ENCODE measurements at places on chromosomes 11 and 22.
A peak's percentile ranks its signal among the peaks of the same experiment; 100 is the strongest.

GRCh38 chr11:55895216-55895615 lies 12.1 kb downstream of the TRIM51 start:
- no peak for DNase-seq

- no peak for DNase-seq
Measured at GRCh38 chr22:23749841-23750301, 1.0 kb downstream of the ZNF70 start.

- peak; percentile 61 for DNase-seq
Measured at GRCh38 chr11:113401718-113402117, 14.1 kb downstream of the ANKK1 start.

DNA sequence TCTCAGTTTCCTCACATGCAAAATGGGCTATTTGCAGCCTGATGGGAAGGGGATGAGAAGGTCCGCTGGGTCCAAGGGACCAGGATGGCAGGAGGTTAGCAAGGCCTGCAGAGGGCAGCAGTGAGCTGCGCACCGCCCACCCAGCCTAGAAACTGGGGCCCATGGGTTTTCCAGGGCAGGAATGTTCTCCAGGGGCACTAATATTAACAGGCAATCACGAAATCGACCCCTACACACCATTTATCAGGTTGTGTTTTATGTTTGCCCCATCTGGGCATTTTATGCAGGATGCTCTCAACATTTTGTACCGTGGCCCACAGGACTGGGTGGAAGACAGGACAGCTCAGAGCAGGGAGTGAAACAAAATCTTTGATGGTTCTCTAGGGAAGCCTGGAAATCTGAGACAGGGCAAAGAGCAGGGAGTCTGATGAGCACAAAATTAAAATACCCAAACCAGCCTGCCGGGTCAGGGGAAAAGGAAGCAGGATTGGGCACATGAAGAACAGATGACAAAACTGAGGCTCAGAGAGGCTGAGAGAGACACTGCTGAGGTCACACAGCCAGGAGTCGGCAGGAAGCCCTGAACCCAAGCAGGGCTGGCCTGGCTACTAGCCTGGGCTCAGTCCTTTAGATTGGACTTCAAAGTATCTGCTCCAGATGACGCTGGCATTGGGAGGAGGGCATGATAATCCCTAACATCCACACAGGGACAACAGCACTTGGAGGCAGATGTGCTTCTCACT lies 1.6 kb upstream of the BCR start:
- DNase-seq = peak; percentile 82

- no peak for DNase-seq
Measured at GRCh38 chr11:9752091-9752490, 88.2 kb downstream of the SWAP70 start.

GRCh38 chr11:2366733-2367132 lies 10.4 kb upstream of the CD81 start:
- DNase-seq = no peak

GRCh38 chr11:5597953-5598352 lies 1.5 kb downstream of the TRIM6 start:
- DNase-seq = no peak

DNA sequence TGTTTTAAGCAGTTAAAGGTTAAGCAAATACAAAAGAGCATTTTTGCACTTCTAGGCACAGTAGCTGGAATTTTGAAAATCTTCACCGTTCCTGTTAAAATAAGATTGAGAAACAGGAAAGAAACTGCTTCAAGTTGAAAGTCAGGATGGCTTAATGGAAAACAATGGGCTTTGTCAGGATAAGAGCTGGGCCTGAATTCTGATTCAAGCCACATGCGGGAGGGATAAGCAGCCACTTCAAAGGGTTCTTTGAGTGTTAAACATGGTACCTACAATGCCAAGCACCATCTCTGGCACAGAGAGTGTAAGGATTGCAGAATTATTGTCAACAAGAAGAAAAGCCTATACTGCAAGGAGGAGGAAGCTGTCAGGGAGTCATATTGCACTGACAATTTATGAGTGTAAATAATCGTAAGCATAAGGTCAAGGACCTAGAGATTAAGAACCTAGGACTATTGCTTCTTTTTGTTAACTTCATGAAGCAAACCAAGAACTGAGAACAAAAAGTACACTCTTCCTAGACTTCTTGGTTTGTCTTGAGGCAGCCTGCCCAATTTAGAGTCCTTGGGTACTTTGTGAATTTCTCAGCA lies 32.5 kb downstream of the MPPED2 start:
- no peak for DNase-seq

GRCh38 chr11:77026221-77026620 lies 8.0 kb upstream of the B3GNT6 start:
- DNase-seq = no peak

DNA sequence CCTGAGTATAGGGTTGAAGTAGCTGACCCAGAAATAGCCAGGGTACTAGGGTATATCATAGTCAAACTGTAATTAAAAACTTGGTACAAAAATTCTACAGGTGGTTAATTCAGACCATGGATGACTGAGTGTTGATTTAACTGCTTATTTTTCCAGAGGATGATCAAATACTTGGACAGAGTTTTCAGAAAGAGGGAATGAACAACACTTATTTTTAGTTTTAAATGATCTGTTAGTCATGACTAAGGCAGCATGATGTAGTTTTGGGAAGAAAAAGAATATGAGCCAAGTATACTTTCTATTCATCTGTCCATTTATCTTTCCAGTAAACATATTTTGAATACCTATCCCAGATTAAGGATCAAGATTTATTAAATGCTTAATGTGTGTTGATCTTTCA lies 19.8 kb upstream of the CCDC89 start:
- no peak for DNase-seq

DNA sequence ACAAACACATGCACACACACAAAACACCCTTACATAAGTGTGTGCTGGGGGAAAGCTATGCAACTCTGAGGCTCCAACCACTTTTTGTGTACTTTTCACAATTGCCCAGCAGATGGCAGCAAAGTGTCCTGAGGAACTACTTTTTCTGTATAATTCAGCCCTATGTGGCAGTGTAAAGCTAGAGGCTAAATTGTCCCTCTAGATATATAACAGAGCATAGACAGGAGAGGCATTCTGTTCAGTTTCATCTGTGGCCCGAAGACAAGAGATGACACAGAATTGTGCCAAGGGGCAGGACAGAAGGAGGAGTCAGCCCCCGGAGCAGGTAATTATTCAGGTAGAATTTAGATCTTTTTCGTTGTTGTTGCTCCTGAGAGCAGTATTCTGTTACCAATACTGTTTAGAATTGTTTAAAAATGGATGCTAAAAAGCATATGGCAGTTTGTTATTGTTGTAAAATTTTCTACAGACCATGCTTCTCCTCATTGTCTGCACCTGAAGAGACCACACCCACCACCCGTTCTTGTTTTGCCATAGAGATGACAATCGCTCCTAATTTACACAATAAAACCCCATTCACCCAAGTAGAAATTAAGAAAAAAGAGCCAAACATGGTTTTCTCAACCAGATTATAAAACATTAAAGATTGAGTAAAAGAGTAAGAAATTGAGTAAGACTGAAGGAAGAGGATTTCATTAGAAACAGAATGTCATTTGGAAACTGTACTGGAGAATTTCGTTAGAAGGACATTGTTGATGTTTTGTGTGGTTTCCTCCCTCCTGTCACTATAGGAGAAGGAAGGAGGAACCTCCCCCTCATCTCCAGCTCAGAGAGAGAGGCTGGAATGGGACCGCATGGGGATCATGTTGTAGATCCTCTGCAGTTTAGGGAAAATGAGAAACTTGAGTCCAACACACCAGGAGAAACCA lies 14.5 kb upstream of the MS4A7 start:
- DNase-seq = peak; percentile 46

- no peak for DNase-seq
Measured at GRCh38 chr11:117501237-117501898, 173.7 kb downstream of the CEP164 start.

GRCh38 chr11:105100206-105100605 lies 39.4 kb downstream of the CARD18 start:
- no peak for DNase-seq

DNA sequence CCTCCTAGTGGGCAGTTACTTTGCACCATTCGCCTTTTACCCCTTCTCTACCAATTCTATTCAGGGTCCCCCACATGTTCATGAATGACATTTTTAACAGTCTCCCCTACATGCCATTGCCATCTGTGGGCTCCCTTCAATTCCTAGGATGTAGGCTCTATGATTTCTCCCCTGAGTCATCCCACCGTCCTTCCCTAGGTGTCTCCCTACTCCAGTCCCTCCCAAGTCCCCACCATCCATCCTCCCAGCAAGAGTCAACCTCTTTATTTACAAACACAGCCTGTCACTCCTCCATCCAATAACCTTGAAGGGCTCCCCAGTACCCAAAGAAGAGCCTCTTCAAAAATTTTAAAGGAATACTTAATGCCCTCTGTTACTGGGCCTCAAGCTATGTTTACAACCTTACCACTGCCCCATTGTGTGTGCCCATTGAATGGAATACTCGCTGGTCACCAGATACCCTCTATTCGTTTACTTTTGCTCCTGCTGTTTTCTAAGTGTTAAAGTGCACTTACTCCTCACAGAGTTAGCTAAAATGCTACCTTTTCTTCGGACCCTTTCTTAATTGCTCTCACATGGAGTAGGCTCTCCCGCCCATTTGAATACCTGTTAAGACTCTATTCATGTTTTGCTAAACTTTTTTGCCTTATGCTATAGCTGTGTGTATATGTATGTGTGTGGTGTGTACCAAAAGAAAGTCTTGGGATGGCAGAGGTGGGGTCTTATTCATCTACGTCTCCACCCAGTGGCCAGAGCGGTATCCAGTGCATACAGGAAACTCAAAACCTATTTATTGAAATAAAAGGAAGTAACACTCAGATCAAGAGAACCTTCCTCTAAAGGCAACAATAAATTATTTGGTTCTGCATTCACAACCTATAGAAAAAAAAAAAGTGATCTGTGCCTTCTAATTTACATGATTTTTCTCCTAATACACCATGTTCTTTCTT lies 235.8 kb upstream of the CCDC90B start:
- DNase-seq = no peak

DNA sequence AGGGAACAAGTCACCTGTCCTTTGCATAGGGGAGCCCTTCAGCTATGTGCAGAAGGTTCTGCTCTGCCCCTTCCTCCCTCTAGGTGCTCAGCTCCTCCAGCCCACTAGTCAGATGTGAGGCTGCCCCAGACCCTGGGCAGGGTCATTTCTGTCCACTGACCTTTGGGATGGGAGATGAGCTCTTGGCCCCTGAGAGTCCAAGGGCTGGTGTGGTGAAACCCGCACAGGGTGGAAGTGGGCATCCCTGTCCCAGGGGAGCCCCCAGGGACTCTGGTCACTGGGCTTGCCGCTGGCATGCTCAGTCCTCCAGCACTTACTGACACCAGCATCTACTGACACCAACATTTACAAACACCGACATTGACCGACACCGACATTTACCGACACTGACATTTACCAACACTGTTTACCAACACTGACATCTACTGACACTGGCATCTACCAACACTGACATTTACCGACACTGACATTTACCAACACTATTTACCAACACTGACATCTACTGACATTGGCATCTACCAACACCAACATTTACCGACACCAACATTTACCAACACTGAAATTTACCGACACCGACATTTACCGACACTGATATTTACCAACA lies 71.9 kb upstream of the PPP6R3 start:
- DNase-seq = no peak

DNA sequence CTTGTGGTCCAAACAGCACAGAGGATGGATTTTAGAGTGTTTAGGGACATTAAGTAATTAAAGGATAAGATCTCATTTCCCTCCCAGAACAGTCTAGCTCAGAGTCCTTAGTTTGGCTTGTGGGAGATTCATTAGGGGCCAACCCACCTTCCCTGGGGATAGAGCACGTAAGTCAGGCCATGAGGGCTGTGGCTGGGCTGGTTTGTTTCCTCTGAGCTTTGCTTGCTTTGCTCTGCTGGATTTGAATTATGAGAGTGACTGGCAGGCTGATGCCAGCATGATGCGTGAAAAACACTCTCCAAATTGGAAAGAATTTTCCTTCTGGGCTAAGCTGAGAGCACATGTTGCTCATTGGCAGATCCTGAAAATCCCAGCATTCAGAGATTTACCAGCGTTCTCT lies 84.7 kb upstream of the HEPHL1 start:
- DNase-seq = no peak

Measured in urothelium cell line (cell line).